Body of pancreas (tissue), 4 donors: ENCODE measurements at places on chromosomes 7 and 10.

DNA sequence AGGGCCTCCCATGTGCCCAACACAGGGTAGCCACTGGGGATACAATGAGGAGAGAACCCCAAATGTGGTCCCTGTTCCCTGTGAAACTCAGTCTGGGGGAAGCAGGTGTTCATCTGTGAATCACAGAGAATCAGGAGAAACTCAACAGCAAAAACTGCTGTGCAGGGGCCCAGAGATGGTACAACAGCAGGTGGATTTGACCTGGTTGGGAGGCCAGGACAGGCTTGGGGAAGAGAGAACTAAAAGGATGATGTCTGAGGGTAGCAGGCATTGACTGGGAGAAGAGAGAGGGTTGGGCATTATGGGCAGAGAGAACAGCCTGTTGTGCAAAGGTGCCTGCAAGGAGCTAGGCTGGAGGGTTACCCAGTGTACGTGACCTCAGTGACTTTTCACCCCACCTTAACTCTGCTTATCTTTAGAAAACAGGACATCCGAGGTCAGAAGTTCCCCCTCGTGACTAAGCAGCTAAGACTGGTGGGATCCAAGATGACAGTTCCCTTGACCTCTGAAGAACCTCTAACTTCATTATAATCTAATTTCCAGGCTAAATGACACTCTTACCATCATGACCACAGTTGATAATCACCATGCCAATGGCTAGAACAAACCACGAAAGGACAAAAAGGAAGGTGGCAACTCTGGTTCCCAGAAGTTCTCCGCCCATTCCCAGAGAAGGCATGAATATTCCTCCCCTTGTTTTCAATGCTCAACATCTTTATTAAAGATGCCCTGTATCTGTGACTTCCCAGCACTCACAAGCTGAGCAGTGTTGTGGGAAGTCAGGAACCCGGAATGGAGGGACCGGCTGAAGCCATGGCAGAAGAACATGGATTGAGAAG is 5.1 kb upstream of the ADAMTS14 start:
- no peaks in the 10 kb centered on the region for H3K27me3 ChIP-seq
- DNase-seq: no peak

DNA sequence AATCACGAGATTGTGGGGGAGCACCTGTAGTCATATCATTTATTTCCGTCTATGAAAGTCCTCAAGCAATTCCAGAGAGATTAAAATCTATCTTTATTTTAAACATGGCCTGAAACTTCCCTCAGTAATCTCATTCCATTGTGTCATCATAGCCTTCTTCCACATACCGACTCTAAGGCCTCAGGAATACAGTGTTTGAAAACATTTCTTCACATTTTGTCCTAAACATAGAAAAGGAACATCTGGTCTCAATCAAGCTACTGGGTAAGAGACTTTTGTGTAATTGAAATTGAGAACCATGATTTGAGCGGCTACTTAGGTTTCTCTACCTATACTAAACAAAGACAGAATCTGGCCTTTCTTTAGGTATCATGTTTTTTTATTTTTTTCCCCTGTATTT is 78.0 kb upstream of the ELMO1 start:
- DNase-seq: no peak
- H3K4me3 ChIP-seq: no peak overlapping the region
- no peak overlapping the region for H3K27ac ChIP-seq
- no peaks in the 10 kb centered on the region for H3K36me3 ChIP-seq

DNA sequence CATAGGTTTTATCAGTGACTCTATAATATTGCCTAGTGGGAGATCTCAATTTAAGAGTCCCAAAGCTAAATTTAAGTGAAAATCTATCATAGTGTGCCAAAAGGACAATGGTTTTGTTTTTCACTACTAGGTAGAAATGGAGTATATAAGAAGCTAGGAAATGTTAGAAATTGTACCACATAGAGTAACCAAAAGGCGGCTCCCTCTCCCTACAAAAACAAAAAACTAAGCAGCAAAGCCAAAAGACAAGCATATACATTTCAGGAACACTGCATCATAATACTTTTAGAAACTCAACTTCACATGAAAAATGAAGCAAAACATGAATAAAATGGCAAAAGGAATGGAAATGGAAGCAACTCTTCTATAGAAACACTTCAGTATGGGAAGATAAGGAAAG is 271.6 kb downstream of the CACNA2D1 start:
- H3K36me3 ChIP-seq: no peaks in the 10 kb centered on the region
- H3K27me3 ChIP-seq: no peaks in the 10 kb centered on the region
- H3K27ac ChIP-seq: no peak overlapping the region
- H3K4me3 ChIP-seq: no peak overlapping the region

DNA sequence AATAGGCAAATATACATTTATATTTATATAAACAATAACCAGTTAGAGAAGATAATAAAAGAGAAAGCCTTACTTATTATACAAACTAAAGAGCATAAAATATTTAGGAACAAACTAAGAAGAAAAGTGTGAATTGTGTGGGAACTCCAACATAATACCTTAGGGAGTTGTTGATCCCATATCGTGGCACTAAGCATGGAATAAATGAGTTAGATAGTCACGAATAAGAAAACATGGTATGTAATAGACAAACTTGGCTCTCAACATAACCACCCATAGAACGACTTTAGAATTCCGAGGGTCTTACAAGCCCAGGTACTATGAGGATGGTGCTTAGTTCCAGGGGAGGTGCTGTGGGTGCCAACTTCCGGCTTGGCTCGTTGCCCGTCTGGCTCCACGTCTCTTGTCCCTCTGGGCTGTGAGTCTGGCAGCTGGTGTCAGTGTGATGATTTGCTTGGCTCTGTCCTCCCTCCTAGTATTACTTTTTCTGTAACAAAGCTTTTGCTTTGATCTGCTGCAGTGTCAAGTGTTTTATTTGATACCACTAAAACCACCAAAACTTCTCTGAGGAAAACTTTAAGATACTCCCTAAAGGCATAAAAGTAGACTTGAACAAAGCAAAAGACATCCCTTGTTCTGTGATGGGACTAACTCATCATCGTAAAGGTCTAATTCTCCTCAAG is 9.5 kb upstream of the RBM20 start:
- DNase-seq: peak; percentile 71
- H3K4me3 ChIP-seq: no peak overlapping the region
- no peaks in the 10 kb centered on the region for H3K36me3 ChIP-seq
- no peaks in the 10 kb centered on the region for H3K27me3 ChIP-seq
- peaks cover 2% of the 10 kb centered on the region for H3K4me1 ChIP-seq

- H3K4me1 ChIP-seq: peaks cover 23% of the 10 kb centered on the region
- H3K27ac ChIP-seq: no peak overlapping the region
- peaks cover 29% of the 10 kb centered on the region for H3K36me3 ChIP-seq
These were observed 15.4 kb downstream of the ZMIZ2 start for GRCh38 chr7:44764081-44764480.

GRCh38 chr7:31309407-31309806 is 31.1 kb downstream of the NEUROD6 start:
- no peaks in the 10 kb centered on the region for H3K27me3 ChIP-seq
- no peaks in the 10 kb centered on the region for H3K4me1 ChIP-seq
- no peak overlapping the region for H3K27ac ChIP-seq
- DNase-seq: no peak
- no peaks in the 10 kb centered on the region for H3K36me3 ChIP-seq
- no peak overlapping the region for H3K4me3 ChIP-seq

DNA sequence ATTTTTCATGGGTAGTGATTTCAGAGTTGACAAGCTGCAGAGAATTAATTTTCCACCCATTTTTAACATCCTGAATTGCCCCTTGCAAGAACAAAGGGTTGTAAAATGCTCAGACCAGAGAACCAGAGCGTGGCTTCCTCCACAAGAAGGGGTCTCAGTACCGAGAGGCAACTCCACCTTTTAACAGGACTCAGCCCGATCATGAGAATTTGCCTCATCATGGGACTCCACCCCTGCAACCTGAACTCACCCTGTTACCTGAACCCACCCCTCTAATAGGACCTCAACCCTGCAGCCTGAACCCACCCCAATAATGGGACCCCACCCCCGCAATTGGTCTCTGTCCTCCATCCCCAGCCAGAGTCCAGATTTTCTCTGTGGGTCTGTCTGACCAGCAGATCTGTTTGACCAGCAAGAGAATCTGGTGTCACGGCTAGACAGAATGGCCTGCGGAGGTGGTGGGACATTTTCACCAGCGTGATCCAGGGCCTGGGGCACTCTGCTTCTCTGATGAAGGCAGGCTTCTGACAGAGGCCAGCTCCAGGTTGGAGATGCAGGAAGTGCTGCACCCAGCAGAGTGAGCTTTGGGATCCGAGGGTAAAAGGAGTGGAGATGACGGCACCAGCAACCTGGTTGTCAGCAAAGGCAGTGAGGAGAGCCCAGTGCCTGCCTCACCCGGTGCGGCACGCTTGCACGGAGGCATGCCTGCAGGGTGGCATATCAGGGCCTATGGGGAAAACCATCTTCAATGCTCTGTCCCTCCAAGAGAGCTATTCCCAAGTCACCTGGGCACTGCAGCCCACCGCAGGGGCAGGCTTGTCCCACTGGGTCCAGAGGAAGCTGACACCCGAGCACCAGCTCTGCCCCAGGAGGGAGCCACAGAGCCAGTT is 136.6 kb downstream of the TCERG1L start:
- H3K27ac ChIP-seq: no peak overlapping the region
- DNase-seq: no peak
- peaks cover 15% of the 10 kb centered on the region for H3K4me1 ChIP-seq
- H3K27me3 ChIP-seq: no peaks in the 10 kb centered on the region
- no peak overlapping the region for H3K4me3 ChIP-seq

DNA sequence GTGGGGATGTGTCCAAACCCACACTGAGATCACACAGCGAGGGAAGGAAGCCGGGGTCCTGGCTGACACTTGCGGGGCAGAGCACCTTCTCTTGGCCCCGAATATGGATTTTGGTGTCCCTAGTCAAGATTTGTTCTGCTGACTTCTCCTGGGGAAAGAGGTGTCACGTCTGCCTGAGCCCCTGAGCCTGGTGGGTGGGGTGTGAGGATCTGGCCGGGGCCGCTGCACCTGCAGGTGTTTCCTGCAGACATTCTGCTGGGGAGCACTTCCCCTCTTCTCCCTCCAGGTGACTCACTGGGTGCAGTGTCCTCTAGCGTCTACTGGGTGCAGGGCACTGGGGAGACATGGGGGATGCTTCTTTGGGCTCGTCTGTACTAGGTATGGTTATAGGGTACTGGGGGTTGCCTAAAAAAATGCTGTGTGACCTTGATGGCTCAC is 99.2 kb downstream of the GRK5 start:
- no peak overlapping the region for H3K27ac ChIP-seq
- H3K27me3 ChIP-seq: no peaks in the 10 kb centered on the region
- DNase-seq: no peak
- H3K4me1 ChIP-seq: peaks cover 26% of the 10 kb centered on the region

- H3K27me3 ChIP-seq: no peaks in the 10 kb centered on the region
- H3K27ac ChIP-seq: no peak overlapping the region
- H3K4me1 ChIP-seq: no peaks in the 10 kb centered on the region
- no peak overlapping the region for H3K4me3 ChIP-seq
- no peaks in the 10 kb centered on the region for H3K36me3 ChIP-seq
These were observed 18.8 kb downstream of the MRPS24 start for GRCh38 chr7:43850348-43851116.

GRCh38 chr7:35255443-35256255 is 1.7 kb upstream of the TBX20 start:
- no peaks in the 10 kb centered on the region for H3K27me3 ChIP-seq
- no peak for DNase-seq
- H3K4me1 ChIP-seq: peaks cover 15% of the 10 kb centered on the region
- H3K27ac ChIP-seq: no peak overlapping the region

- no peaks in the 10 kb centered on the region for H3K27me3 ChIP-seq
- H3K36me3 ChIP-seq: no peaks in the 10 kb centered on the region
- peaks cover 16% of the 10 kb centered on the region for H3K4me1 ChIP-seq
- no peak for DNase-seq
- no peak overlapping the region for H3K27ac ChIP-seq
These were observed 314.3 kb upstream of the ZMIZ1 start for GRCh38 chr10:78754269-78755062.

DNA sequence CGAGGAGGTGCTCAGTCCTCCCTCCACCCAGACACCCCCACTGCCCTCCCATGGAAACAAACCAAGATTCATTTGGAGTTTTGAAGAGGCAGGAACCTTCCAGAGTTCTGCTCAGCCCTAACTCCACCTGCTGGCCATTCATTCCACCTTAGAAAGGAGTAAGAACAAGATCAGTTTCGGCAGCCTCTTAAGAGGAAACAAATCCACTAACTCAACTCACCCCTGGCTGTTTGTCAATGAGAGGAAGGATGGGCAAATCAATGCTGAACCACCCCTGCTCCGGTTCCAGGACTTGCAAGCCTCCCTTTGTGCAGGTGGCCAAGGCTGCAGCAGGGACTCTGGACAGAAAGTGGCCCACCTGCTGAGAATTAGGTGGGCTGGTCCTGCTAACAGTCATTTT is 26.2 kb downstream of the CCDC3 start:
- H3K27me3 ChIP-seq: no peaks in the 10 kb centered on the region
- no peaks in the 10 kb centered on the region for H3K36me3 ChIP-seq
- no peaks in the 10 kb centered on the region for H3K4me1 ChIP-seq
- no peak overlapping the region for H3K27ac ChIP-seq
- H3K4me3 ChIP-seq: no peak overlapping the region

DNA sequence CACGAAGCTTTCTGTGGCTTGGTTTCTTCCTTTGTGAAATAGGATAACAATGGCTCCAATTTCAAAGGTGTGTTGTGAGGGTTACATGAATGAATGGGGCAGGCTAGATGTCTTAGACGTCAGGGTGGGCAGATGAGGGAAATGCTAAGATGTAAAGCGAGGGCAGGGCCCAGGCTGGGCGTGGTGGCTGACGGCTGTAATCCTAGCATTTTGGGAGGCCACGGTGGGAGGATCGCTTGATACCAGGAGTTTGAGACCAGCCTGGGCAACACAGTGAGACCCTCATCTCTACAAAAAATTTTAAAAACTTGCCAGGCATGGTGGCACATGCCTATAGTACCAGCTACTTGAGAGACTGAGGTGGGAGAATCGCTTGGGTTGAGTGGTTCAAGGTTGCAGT is 607.7 kb upstream of the FOXK1 start:
- DNase-seq: no peak
- no peaks in the 10 kb centered on the region for H3K36me3 ChIP-seq
- no peaks in the 10 kb centered on the region for H3K27me3 ChIP-seq
- H3K27ac ChIP-seq: no peak overlapping the region
- no peaks in the 10 kb centered on the region for H3K4me1 ChIP-seq
- no peak overlapping the region for H3K4me3 ChIP-seq
